ENCODE measurements at places on chromosomes 16 and 17.

DNA sequence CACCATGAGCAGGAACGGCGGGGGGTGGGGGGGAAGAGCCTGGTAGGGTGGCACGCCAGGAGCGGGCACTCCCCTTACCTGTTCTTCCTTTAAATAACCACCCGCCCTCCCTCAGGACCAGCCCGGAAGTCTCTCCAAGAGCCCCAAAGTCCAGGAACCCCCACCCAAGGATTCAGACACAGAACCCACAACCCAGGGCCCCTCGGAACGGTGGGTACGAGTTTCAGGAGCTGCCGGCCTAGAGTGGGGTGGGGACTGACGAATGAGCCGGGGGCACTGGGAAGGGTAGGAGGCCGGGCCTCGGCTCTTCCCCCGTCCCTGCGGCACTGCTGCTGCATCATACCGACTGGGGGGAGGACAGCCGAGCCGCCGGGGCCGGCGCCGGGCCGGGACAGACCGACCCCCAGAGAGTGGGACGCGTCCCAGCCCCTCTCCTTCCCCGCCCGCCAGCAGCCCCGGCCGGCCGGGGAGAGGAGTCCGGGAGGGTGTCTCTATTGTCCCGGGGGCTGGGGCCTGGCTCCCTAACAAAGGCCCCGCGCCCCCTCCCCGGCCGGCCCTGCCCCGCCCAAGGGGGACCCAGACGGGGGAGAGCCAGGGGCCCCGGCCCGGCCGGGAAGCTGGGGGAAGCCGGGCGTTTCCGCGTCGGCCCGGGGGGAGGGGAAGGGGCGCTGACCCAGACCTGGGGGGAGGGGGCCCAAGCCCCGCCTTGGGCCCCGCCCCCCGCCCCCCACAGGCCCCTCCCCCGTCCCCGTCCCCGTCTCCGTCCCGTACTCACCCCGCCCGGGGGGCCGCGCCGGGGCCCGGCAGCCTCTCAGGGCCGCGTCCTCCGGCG is 747 bp downstream of the ATXN7L3 start:
- DNase-seq, result peak; percentile 39

GRCh38 chr17:7019367-7019766 is 3.5 kb upstream of the BCL6B start:
- no peak for DNase-seq

DNA sequence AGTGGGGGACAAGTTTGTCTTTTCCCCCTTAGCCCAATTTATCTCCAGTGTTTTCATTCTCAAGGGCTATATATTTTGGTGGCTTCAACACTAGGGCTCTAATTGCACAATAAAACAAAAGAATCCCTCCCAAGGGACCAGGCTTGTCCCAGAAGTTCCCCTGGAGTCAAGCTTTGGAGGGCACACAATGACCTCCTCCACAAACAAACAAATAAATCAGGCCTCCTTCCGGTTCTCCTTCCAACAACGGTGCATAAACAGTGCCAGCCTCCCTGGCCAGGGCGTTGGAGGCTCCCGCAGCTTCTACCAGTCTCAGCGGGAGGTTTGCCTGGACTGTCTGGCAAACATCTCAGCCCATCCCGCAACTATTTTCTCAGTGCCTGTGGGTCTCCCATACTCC is 188.0 kb upstream of the FOXF1 start:
- no peak for DNase-seq

- no peak for DNase-seq
Observed at GRCh38 chr16:88435437-88436355, 17.4 kb upstream of the ZFPM1 start.

GRCh38 chr16:996681-997080 is 15.1 kb downstream of the SOX8 start:
- no peak for DNase-seq

- DNase-seq, result no peak
Observed at GRCh38 chr16:82535262-82535661, 91.5 kb upstream of the CDH13 start.

- DNase-seq, result peak; percentile 67
Observed at GRCh38 chr16:67326472-67327309, at the start of the genes KCTD19 and LRRC36. Gene KCTD19 (minus strand): TSS chr16:67326741. CDS start chr16:67326707, 34 bp downstream. Gene LRRC36 (plus strand): TSS chr16:67326815. CDS start chr16:67326863, 48 bp downstream.

GRCh38 chr17:39740357-39741111 is 2.8 kb downstream of the GRB7 start:
- DNase-seq, result no peak

DNA sequence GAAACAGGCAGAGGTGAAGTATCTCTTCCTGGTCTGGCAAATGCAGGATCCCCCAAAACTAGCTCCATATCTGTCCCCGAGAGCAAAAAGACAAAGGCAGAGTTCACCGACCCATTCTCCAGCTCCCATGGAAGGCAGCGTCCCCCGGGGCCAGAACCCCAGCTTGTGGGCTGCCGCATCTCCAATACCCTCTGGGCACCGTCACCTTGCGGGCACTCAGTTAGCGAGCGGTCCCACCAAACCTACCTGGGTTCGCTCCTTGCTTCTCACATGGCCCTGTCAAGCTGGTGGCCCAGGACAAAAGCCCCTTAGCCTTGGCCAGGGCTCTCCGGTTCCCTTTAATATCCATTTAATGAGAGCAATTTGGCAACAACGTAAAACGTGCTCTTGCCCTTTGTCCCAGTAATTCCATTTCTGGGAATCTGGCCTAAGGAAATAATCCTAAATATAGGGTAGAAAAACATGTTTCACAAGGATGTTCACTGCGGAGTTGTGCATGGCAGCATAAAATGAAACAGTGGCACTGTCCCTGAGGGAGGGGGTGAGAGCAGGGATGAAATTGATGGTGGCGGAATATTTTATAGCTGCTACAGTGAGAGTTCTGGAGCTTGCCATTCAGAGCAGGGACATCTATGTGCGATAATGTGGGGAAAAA is 157.1 kb downstream of the CMIP start:
- no peak for DNase-seq

GRCh38 chr17:50737118-50737698 is 17.8 kb downstream of the LUC7L3 start:
- peak; percentile 18 for DNase-seq

GRCh38 chr16:66264311-66265047 is 102.0 kb upstream of the CDH5 start:
- no peak for DNase-seq

DNA sequence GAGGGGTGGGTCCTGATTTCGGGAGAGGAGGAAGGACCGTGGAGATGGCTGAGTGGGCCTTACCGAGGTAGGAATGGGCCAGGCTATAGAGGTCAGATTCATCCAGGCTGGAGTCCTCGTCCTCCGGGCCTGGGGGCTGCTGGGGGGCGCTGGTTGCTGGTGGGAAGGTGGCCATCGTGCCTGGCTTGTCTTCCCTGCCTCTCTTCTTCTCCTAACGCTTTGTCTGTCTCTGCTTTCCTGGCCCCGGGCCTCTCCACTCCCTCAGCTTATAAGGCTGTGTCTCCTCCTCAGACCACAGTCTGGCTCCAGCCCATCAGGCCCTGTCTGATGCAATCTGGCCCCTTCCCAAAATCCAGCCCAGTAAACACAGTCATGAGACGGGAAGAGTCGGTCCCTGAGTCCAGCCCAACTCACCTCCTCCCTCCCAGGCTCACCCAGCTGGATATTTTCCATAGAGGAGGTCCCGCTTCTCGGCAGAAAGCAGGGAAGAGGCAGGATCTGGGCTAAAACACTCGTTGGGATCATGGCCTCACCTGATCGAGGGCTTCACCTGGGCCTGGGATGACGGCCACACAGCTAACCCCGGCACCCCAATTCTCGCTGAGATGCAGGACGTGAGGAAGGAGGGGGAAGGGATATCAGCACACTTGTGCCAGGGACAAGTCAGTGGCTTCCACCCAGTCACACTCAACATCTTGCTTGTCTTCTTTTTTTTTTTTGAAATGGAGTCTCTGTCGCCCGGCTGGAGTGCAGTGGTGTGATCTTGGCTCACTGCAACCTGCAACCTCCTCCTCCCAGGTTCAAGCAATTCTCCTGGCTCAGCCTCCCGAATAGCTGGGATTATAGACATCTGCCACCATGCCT is at the start of gene NUPR1:
TSS of gene NUPR1 (minus strand) at position 242 of the 864 bp plus-strand sequence. CDS start at position 175, 67 bp downstream.
- no peak for DNase-seq

GRCh38 chr16:4913130-4913773 is 23.7 kb downstream of the PPL start:
- DNase-seq, result no peak

DNA sequence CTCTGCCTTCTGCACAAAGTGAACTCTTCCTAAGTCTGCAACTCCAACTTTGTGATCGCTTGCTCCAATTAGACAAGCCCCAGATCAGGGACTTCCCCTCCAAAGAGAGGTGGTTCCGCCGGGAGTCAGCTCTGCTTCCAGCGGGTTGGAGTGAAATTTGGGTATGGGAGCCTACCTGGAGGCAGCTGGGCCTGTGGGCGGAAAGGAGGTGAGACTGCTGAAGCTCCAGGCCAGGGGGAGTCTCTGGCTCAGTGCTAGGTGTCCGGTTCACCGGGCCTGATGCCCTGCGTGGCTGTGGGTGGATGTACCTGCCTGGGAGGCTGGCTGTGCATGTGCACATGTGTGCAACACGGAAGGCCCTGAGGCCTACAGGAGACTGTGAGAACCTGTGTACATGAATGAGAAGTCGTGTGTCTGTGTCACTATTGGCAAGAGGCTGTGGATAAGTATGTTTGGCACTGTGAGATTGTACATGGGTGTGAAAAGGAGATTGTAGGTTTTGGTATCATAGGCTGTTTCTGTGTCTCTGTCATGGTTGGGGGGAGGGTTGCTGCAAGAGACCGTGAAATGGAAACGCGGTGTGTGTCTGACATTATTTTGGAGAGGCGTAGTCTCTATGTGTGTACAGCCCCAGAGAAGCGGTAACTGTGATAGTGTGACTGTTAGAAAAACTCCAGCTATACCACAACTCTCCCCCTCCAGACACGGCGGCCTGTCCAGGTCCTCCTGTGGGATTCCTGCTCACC is 4.2 kb downstream of the LHX1 start:
- no peak for DNase-seq

DNA sequence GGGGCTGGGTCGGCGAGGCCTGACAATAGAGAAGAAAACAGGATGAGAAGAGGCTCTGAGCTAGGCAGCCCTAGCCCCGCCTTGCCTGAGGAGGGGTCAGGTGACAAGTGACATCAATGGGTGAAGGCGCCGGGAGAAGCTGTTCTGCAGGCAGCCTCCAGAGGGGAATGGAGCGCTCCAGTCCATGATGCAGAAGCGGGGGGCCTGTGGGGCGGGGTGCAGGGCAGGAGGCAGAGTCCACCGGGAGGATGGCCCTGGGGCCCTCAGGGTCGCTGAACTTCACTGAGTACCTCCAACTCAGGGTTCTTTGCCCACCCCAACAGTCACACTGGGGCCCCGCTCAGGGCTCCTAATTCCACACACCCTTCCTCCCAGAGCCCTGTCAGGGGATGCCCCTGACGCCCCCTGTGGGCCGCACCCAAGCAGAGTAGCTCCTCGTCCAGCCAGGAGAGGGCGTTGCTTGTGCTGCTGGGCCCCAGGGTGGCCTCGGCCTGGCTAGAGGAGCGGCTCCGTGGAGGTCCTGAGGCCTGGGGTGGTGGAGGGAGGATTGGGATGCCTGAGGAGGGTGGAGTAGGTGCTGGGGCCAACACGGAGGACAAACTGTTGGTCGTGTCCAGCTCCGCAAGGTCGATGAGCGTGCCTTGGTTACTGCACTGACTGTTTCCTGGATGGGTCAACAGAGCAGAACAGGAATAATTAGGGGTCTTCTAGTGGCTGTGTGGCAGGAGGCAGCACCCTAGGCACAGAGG is 20.8 kb downstream of the GGA3 start:
- peak; percentile 47 for DNase-seq

- no peak for DNase-seq
Observed at GRCh38 chr16:30149250-30149930, 26.4 kb upstream of the MAPK3 start.

- DNase-seq, result no peak
Observed at GRCh38 chr16:85568519-85568918, 44.6 kb upstream of the GSE1 start.

DNA sequence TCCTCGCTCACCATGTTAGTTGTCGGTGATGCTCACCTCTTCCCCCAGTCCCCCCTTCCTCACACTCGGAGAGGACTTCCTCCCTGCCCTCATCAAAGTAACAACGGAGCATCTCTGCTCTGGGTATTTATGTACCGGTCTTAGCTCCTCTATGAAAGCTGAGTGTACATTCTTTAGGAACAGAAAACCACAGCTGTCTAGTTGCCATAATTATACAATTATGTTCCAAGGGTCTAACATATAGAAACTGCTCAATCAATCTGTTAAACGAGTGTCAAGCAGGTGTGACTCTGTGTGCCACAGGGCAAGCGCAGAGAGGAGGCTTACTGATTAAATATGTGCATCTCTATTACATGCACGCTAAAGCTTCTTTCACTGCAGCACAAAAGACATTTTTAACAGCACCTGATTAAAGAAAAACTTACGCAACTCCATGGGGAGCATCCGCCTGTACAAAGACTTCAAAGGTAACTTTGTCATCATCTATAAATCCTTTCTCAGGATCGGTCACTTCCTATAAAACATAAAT is 37.8 kb downstream of the LITAFD start:
- no peak for DNase-seq

GRCh38 chr17:2253362-2253761 is 50.2 kb downstream of the SMG6 start:
- peak; percentile 30 for DNase-seq

DNA sequence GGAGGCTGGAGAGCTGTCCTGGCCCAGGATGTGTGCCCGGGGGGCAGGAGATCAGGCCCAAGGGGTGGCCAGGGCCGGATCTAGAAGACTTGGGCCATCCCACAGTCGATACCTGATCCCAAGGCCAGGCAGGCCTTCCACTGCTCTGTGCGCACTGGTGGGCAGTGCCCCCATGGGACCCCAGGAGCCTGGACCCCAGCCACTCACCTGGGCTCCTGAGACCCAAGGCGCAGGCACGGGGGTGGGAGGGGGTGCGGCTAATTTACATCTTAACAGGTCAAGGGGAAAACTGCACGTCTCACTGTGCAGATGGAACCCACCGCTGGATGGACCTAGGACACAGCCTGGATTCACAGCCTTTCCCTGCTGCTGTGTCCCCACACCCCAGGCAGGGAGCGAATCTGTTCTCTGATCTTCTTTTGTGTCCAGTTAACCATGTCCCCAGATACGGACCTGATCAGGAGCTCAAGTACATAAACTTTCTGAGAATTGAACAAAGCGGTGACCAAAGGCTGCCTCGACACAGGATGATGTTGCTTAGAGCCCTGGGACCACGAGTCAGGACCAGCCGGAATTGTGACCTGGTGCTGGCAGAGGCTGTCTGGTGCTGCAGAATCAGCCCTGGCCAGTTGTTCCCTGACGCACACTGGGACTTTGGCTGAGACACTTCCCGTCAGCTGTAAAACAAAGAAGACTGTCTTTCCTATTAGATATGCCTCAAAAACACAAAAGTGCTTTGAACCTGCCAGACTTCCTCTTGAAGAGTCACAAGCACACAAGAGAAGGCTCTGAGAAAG is 60.6 kb downstream of the TNFRSF13B start:
- DNase-seq, result no peak

GRCh38 chr17:77214743-77215142 is 74.0 kb downstream of the SEC14L1 start:
- DNase-seq, result no peak
